Panc1 (cell line): ENCODE measurements at places on chromosomes 16 and 17.
A peak's percentile ranks its signal among the peaks of the same experiment; 100 is the strongest.

DNA sequence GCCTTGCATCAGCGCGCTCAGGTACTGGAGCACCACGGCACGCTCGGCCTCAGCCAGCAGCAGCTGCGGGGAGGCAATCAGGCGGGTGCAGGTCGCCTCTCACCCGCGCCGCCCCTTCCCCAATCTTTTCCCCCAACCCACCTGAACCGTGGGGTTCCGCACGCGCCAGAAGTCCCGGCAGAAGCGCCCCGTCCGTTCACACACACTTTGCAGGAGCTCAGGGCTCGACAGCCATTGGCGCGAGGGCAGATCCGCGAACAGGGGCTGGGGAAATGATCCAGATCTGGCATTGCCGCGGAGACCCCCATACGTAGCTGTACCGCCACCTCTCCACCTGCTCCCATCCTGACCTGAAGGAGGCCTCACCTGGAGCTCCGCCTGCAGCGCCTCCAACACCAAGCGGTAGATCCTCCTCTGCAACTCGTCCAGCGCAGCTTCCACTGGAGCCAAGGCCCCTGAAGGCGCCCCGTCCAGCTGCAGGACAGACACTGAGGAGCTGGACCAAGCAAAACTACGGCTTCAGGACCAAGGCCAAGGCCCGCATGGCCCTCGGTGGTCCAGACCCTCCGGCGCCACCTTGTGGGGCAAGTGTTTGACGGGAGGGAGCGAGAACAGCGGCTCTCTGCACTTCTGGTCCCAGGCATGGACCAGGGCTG lies 1.4 kb upstream of the MATCAP1 start:
- peaks cover 4% of the 10 kb centered on the region; the same call in 1 of the 2 replicates for H3K36me3 ChIP-seq
- H3K4me1 ChIP-seq = peaks cover 8% of the 10 kb centered on the region
- no peak overlapping the region for H3K4me3 ChIP-seq
- H3K27ac ChIP-seq = no peak overlapping the region
- no peaks in the 10 kb centered on the region for H3K27me3 ChIP-seq

GRCh38 chr17:45092911-45093430 lies 31.9 kb downstream of the NMT1 start:
- peak; percentile 60 for DNase-seq
- H3K27me3 ChIP-seq = no peaks in the 10 kb centered on the region
- H3K27ac ChIP-seq = peak overlapping the region; percentile 76
- peaks cover 11% of the 10 kb centered on the region for H3K4me1 ChIP-seq
- no peak overlapping the region for H3K4me3 ChIP-seq

GRCh38 chr16:47413041-47413440 lies 47.8 kb downstream of the ITFG1 start:
- H3K4me3 ChIP-seq = no peak overlapping the region
- no peaks in the 10 kb centered on the region for H3K4me1 ChIP-seq
- no peak for DNase-seq
- no peak overlapping the region for H3K27ac ChIP-seq

DNA sequence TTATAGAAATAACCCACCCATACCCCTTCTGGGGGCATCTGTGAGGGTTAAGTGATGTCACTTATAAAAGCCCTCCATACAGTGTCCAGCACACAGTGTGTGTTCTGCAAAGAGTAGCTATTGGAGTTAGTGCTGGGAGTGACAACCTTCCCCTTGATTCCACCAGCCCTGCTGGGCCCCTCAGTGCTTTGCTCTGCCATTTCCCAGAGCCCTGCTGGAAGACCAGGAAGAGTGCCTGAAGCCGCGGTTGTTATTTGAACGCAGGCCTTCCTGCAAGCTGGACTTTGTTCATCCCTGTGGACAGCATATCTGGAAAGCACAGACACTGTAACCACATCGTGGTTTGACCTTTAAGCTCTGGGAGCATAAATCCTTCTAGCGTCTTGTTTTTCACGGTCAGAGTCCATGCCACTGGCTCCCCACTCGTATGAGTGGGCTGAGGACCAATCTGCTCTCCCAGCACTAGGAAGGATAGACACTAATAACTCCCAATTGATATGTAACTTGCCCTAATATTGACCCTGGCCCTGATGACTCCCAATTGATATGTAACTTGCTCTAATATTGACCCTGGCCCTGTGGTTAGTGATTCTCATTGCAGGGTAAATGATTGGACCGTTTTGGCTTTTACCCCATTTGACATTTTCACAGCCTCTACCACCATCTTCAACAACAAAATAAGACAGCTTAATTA lies 297.1 kb upstream of the MAF start:
- no peaks in the 10 kb centered on the region for H3K36me3 ChIP-seq
- H3K4me3 ChIP-seq = no peak overlapping the region
- no peak overlapping the region for H3K27ac ChIP-seq
- H3K27me3 ChIP-seq = no peaks in the 10 kb centered on the region
- H3K4me1 ChIP-seq = no peaks in the 10 kb centered on the region

- no peaks in the 10 kb centered on the region; the same call in 1 of the 2 replicates for H3K36me3 ChIP-seq
- H3K4me3 ChIP-seq = peak overlapping the region; percentile 65
- H3K4me1 ChIP-seq = peaks cover 20% of the 10 kb centered on the region
- DNase-seq = no peak
Measured at GRCh38 chr17:47969930-47970724, 786 bp upstream of the CDK5RAP3 start.

DNA sequence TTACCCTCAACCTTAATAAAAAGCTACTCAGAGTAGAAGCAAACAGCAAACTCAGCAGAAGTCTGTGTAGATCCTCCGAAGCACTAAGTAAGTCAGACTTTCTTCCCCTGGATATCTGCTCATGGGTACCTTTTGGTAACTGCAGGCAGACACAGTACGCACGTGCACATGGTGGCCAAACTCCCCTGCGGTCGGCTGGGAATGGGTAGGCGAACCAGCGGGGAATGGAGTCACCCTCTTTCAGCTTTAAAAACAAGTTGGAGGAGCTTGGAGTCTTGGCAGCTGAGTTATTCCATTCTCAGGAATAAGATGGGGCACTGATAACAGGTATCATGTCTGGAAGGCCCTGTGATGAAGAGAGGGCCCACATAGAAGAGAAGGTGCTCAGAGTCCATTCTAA lies 16.3 kb downstream of the CYB561 start:
- DNase-seq = no peak
- no peaks in the 10 kb centered on the region for H3K36me3 ChIP-seq
- peaks cover 65% of the 10 kb centered on the region for H3K4me1 ChIP-seq
- H3K4me3 ChIP-seq = no peak overlapping the region

DNA sequence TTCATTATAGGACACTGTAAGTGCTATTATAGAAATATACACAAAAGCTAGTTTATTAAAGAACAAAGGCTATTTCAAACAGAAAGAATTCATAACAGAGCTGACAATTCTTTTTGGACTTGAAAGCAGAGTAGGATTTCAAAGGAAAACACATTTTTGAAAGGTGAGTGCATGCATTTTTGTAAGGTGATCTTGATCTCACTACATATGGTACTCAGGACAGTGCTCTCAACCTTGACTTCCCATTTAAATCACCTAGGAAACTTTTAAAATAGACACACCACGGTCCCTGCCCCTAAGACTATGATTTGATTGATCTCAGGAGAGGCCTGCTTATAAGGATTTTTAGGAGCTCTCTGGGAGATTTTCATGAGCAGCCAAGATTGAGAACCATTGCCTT lies 1362.0 kb downstream of the CDH8 start:
- H3K27ac ChIP-seq = no peak overlapping the region
- no peaks in the 10 kb centered on the region for H3K27me3 ChIP-seq
- no peak for DNase-seq
- H3K4me1 ChIP-seq = no peaks in the 10 kb centered on the region
- H3K4me3 ChIP-seq = no peak overlapping the region
- H3K36me3 ChIP-seq = no peaks in the 10 kb centered on the region

DNA sequence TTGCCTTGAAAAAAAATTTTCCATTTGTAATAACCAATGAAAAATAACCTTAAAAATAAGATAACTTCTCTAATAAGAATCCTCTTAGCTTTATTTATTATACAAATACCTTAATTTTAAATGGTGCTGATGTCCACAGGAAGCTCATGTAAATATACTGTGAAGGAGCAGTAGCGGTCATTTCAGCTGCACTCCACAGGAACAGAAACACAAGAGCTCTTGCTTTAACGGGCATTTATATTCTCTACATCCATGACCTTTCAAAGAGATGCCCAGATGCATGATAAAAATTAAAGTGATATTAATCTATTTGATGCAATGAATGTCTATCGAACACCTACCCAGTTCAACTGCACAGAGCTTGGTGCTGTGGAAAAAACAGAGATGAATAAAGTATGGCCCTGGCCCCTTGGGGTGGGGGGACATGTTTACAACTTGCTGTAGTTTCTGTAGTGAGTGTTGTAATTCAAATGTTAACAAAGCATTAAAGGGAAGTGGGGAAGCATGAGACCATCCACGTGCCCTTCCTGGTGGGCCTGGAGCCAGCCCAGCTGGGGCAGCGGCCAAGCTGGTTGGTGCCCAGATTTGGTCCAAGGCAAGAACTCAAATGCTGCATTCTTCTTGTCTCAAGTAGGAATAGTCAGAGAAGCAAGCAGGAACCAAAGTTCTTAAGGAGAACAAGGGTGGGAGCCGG lies 47.9 kb downstream of the IQCK start:
- no peaks in the 10 kb centered on the region for H3K27me3 ChIP-seq
- DNase-seq = no peak
- H3K36me3 ChIP-seq = no peaks in the 10 kb centered on the region
- H3K4me3 ChIP-seq = no peak overlapping the region
- H3K27ac ChIP-seq = no peak overlapping the region

DNA sequence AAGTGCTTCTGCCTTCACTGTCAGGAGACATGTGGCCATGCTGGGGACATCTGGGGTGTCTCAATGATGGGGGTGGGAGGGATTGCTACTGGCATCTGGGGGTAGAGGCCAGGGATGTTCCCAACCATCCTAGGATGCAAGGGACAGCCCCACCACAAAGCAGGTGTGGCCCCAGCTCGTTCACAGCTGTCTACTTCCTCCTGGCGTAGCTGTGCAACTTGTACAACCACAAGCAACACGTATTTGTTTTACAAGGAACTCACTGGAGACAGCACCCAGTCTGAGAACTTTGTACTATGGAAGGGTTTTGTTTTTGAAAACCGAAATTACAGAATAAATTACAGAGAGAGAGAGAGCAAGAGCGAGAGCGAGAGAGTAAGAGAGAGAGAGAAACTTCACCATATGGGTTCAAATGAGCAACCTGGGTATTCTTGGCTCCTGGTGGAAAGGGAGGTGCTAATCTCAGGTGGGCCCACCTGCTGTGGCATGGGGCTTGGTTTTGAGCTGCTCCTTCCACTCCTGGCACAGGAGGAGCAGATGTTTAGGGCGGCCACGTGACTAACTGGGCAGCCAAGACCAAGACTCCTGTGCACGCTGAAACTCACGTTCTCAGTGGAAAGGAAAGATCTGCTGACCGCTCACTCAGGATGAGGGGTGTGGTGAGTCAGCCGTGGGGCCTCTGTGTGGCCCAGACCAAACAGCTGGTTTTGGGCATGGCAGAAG lies 17.5 kb upstream of the TNFRSF13B start:
- DNase-seq = no peak
- H3K4me3 ChIP-seq = no peak overlapping the region
- no peak overlapping the region for H3K27ac ChIP-seq
- H3K36me3 ChIP-seq = no peaks in the 10 kb centered on the region
- H3K4me1 ChIP-seq = no peaks in the 10 kb centered on the region
- no peaks in the 10 kb centered on the region for H3K27me3 ChIP-seq

GRCh38 chr16:65102326-65102725 lies 19.5 kb downstream of the CDH11 start:
- no peaks in the 10 kb centered on the region for H3K36me3 ChIP-seq
- H3K4me1 ChIP-seq = no peaks in the 10 kb centered on the region
- no peaks in the 10 kb centered on the region for H3K27me3 ChIP-seq
- H3K4me3 ChIP-seq = no peak overlapping the region
- no peak overlapping the region for H3K27ac ChIP-seq
- DNase-seq = no peak

DNA sequence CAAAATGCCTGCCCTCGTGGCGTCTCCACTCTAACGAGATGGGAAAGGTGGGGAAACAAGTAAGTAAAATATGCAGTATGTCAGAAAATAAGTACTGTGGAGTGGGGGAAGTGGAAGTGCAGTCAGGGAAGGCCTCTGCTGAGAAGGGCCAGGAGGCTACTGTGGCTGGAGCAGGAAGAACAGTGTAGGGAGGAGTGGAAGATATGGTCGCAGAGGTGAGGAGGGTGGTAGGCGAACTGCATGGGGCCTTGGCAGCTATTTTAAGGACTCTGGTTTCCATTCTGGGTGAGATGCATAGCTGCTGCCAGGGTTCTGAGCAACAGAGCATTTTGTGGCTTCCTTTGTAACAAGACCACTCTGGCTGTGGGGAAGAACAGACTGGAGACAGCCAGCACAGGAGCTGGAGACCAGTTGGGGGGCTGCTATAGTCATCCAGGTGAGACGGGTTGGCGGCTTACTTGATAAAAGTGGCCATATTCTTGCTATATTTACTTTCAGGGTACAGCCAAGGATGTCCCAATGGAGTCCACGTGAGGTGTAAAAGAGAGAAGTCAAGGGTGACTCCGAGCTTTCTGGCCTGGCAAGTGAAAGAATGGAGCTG lies 42.6 kb downstream of the CYTH1 start:
- no peaks in the 10 kb centered on the region for H3K27me3 ChIP-seq
- H3K27ac ChIP-seq = no peak overlapping the region
- DNase-seq = no peak
- no peak overlapping the region for H3K4me3 ChIP-seq

- H3K4me3 ChIP-seq = no peak overlapping the region
- H3K36me3 ChIP-seq = no peaks in the 10 kb centered on the region
- DNase-seq = no peak
- H3K27ac ChIP-seq = no peak overlapping the region
- H3K27me3 ChIP-seq = no peaks in the 10 kb centered on the region
Measured at GRCh38 chr17:4214157-4214556, 49.6 kb downstream of the ANKFY1 start.

DNA sequence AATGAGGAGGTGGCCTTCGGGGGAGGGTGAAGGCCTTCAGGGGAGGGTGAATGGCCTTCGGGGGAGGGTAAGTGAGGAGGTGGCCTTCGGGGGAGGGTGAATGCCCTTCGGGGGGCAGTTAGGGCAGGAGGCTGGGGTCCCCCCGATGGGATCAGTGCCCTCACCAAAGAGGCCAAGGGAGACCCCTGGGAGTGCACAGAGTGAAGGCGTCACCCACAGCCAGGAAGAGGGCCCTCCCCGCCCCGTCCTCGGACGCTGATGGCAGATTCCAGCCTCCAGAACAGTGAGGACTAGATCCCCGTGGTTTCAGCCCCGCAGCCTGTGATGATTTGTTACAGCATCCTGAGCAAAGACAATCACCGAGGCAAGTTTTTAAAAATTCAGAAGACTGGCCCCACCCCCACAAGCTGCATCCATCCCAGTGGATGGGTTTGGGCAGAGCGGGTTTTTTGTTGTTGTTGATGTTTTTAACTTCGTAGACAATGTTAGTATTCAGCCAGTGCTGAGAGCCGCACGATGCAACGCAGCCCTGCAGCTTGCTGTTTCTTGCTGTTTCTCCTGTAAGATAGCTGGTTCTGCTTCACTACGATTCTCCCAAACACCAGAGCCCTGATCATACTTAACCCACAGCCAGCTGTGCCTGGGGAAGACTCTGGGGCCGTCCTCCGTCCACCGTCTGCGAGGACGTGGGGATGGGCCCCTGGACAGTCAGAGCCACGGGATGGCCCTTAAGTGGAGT lies 40.7 kb upstream of the CBFA2T3 start:
- no peak for DNase-seq
- H3K4me3 ChIP-seq = no peak overlapping the region
- no peaks in the 10 kb centered on the region for H3K27me3 ChIP-seq
- no peaks in the 10 kb centered on the region for H3K36me3 ChIP-seq
- H3K4me1 ChIP-seq = no peaks in the 10 kb centered on the region
- H3K27ac ChIP-seq = no peak overlapping the region
